ENCODE measurements at places on chromosomes 5 and 9.

GRCh38 chr9:69118656-69119055 lies 55.4 kb upstream of the TJP2 start:
- no peak for DNase-seq

GRCh38 chr5:131491749-131492148 lies 143.3 kb downstream of the RAPGEF6 start:
- DNase-seq, result no peak

DNA sequence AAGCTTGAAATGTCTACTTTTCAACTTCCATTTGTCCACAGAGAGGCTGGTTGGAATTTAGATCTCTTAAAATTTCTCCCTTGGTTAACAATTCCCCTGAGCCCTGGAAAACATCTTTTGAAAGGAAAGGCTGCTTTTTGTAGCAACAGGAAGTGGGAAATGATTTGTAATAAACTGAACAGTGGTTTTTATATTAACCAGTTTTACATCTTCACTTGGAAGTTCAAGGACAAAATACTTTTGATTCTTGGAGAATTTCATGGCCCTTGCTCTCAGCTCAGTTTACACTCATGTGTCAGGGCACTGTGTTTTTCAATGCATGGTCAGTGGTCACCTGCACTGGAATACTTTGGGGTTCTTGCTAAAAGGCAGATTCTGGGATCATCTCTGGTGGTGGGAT lies 9.9 kb downstream of the MLANA start:
- DNase-seq, result no peak

GRCh38 chr5:176822793-176823481 lies 12.6 kb downstream of the UNC5A start:
- DNase-seq, result no peak

DNA sequence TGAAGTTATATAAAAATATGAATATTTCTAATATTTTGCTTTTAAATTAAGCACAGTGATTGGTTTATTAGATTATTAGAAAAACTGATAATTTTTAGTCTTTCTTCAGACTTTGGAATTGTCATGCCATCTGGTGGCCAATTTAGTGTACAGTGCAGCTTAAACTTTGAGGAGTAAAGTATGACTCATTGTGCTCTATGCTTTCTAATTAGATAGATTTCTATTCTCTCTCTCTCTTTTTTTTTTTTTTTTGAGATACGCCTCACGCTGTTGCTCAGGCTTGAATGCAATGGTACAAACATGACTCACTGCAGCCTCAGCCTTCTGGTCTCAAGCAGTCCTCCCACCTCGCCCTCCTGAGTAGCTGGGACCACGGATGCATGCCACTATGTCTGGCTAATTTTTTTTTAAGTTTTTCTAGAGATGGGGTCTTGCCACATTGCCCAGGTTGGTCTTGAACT lies 42.1 kb upstream of the GPR21 start:
- no peak for DNase-seq

DNA sequence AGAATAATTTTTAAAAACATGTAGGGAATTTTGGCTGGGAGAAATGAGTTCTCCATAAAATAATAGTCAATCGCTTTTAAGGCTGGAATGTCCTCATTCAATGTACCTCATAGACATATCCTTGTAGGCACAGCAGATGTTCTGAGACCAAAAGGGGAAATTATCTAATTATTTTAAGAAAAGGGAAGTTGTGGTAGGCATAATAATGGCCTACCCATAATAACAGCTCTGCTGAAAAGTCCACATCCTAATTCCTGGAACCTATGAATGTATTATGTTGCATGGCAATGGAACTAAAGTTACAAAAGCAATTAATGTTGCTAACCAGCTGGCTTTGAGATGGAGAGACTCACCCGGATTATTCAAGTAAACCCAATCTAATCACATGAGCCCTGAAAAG lies 216.1 kb downstream of the TRIM36 start:
- DNase-seq, result no peak

- DNase-seq, result no peak
Measured at GRCh38 chr9:104833696-104834095, 69.8 kb downstream of the NIPSNAP3B start.

GRCh38 chr9:83219154-83219923 lies 156.4 kb upstream of the RASEF start:
- peak; percentile 78 for DNase-seq

DNA sequence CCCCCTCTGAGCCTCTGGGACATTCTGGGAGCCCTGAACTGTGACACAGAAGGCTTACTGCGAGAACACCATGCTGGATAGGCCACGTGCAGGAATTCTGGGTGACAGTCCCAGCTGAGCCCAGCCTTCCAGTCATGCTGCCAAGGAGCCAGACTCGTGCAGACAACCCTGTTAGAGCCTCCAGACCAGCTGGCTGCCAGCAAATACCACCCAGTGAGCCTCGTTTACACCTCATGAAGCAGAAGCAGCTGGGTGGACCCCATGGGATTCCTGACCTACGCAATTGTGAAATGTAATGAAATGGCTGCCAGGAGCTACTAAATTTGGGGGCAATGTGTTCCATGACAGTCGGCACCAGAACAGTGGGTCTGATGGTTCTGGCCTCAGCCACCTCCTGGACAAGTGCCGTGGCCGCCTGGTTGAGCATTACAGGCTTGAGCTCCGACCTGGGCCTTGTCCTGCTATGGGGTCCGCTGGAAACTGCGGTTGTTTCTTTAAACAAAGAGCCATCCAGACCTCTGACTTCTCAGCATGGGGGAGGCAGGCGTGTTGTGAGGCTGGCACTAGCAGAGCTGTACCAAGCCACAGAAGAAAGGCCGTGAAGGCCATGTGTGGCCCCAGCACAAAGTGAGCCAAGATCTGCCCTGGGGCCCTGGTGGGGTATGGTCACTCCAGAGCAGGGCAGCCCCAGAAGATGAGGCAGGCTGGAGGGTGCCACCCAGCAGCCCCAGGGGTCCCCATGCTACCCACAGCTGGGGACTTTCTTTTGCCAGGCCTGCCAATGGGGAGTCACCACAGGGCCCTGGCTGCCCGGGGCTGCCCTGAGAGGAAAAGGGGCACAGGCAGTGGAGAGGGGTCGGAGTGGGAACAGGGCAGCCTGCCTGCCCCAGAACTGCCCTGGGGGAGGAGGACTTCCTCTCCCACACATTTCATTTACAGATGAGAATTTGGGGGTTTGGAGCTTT lies 19.3 kb upstream of the RXRA start:
- DNase-seq, result peak; percentile 0

DNA sequence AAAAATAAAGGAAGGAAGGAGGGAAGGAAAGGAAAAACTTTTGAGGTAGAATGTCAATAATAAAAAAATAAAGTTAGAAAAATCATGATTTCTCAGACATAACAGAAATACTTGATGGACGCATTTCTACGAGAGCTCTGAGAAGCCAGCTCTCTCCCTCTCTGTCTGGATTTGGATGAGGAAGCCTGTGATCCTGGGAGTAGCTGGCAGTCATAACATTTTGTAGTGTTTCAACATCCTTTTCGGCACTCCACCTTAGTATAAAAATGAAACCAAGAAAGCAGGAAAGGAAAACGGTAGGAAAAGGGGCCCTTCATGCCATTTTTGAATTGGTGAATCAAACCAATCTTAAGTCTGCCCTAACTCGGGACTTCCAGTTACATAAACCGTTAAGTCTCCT lies 321.3 kb downstream of the EPB41L4A start:
- no peak for DNase-seq

DNA sequence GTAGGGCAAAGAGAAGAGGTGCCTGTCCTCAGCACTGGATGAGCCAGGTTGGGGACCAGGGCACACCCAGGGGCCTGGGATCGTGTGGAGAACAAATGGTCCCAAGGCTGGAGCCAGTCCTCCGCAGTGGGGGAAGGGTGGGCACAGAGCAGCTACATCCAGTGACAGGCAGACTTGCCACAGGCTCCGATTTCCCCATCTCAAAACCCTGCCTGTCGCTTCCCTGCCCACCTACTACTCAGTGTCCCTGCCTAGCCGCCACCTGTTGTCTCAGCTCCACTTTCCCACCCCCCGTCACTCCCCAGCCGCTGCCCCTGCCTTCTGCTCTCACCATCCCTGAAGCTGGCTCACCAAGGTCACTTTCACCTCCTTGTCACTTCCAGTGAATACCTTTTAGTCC lies 13.9 kb upstream of the ENHO start:
- DNase-seq, result no peak

DNA sequence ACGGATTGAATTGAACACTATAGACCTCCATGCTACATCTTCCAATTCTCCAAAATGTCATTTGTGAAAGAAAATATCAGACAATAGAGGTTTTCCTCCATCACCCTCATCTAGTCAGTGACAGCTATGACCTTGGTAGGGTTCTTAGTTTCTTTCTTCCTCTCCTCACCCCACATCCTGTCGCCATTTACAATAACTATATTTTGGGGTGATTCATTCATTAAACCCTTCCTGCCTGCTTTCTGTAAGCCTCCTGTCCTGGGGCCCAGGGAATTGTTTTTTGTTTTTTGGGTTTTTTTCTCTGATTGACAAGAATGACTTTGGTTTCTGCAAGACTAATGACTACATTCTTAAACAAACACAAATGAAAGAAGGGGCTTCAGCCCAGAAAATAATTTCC lies 82.6 kb downstream of the PRELID2 start:
- DNase-seq, result no peak

DNA sequence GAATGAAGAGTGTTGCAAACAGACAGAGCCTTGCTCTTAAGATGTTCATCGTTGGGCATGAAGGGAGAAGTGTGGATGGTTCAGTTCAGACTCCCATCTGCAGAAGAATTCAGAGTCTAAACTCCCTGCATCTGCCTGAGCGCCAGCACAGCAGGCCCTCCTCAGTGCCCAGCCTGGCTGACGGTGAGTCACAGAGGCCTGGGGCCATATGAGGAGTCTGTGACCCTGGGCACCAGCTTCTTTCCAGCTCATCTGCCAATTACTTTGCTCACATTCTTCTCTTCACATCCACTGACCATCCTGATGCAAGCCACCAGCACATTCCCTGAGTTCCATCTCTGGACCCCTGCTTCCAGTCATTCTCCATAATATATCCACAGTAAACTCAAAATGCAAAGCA lies 401.1 kb upstream of the TRPC7 start:
- DNase-seq, result no peak

- no peak for DNase-seq
Measured at GRCh38 chr9:138063033-138063432, 185.5 kb downstream of the CACNA1B start.

DNA sequence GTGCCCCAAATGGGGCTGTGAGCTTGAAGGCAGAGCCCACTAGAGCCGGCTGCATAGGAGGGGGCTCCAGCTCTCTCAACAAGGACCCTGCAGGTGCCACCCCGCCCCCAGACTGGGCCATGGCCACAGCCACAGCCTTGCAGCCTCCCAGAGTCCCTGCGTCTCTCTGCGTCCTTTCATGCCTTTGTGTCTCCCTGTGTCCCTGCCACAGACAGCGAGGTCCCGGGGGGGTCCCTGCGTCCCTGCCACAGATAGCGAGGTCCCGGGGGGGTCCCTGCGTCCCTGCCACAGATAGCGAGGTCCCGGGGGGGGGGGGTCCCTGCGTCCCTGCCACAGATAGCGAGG lies 6.3 kb downstream of the NOXA1 start:
- no peak for DNase-seq

- peak; percentile 70 for DNase-seq
Measured at GRCh38 chr9:33225319-33226147, 14.4 kb upstream of the SPINK4 start.

- DNase-seq, result no peak
Measured at GRCh38 chr5:36403632-36404311, 102.1 kb upstream of the RANBP3L start.

DNA sequence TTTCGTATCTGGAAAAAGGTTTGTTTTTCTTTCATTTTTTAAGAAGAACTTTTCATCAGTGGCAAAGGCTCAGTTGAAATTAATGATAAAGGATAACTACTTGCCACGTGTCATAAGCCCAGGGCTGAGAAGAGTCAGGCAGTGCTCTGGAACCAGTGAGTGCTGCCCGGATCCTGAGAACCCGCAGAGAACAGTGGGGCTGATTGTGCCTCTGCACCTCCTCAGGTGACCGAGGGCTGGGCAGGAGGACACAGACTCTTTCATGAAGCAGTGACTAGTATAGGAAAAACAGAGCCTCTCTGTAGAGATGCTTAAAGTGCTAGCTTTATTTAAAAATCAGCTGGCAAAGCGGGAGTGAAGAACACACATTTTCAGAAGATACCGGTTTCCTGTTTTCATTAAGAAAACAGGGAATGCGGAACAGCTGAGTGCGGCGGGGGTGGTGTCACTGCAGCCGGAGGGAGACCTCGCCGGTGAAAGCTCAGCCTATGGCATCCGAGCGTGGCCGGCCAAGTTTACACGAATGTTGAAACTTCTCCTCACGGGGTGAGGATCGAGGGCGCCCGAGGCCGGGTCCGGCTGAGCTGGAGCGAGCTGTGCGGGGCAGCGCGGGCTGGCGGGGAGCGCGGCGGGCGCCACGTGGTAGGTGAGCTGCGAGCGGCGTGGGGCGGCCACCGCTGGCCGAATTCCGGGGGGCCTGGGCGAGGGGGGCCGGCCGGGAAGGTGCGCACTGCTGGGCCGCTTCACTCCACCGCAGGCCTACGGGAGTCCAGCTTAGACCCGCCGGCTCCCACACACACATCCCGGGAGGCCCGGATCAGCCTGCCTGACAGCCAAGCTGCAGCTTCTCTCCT lies 134.7 kb upstream of the DMRT1 start:
- DNase-seq, result peak; percentile 76

- no peak for DNase-seq
Measured at GRCh38 chr5:94192658-94193391, 425.6 kb downstream of the KIAA0825 start.

DNA sequence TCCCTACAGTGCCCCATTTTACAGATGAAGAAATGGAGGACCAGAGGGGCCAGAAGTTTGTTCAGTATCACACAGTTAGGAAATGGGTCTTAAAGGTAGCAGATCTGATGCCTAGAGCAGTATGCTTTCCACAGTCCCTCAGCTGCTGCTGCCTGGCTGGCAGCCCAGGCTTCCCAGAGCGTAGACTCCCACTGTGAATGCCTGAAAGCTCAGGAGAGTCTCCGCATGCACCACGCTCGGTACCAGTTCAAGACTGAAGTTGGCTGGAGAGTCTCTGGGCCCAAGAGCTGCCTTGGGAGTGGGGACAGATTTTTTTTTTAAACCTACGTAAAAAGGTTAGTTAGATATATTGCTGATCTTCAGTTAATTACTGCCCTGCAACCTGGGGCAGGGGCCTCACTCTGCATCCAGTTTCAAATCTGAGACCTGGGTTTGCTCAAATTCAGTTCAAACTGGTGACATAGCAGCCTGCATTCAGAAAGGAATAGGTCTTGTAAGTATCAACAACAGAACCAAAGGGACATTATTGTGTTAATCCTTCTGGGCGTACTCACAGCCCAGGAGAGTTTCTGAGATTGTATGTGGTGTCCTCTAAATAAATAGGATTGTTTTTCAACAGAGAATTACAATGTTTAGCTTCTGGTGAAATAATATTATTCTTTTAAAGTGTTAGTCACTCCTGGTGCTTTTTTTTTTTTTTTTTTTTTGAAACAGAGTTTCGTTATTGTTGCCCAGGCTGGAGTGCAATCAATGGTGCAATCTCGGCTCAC lies 8.3 kb downstream of the NANS start:
- no peak for DNase-seq
